Activated CD8-positive, alpha-beta T cell treated with anti-CD3 and anti-CD28 coated beads, Interleukin-2, amount 10 ng/mL, durations not matched to agents 7 days and 5 days (primary cell): ENCODE measurements at places on chromosomes 5 and 9. TPM values are rescaled to one million over a fixed set of nuclear protein-coding genes. Genes with fewer than 3 reads are reported as not detected.

Gene GFPT2
- not detected for total RNA-seq

GRCh38 chr5:77636641-77637169, 1.8 kb downstream of the OTP start:
- no peak for DNase-seq
- no peak overlapping the region for H3K27ac ChIP-seq
- peaks cover 19% of the 10 kb centered on the region for H3K36me3 ChIP-seq
- peaks cover 69% of the 10 kb centered on the region for H3K27me3 ChIP-seq
- no peak overlapping the region for H3K4me3 ChIP-seq

DNA sequence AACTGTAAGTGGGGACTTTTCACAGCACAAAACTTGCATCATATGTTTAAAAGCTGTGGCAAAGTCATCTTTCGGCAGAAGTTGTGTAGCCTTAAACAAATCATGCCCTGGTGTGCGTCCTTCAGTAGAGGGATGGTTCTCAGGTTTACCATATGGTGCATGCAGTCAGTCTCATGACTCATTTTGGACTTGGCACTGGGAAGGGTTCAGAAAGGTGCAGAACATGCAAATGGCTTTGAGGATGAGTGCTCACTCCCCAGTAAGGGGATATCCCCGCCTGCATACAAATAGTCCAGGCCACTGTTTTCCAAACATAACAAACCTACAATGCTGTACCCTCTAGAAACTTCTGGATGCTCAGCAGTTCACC, 260.3 kb downstream of the NDUFS4 start:
- DNase-seq = no peak
- no peaks in the 10 kb centered on the region for H3K4me1 ChIP-seq
- no peak overlapping the region for H3K27ac ChIP-seq
- H3K36me3 ChIP-seq = no peaks in the 10 kb centered on the region
- no peak overlapping the region for H3K4me3 ChIP-seq
- peaks cover 5% of the 10 kb centered on the region for H3K27me3 ChIP-seq

DNA sequence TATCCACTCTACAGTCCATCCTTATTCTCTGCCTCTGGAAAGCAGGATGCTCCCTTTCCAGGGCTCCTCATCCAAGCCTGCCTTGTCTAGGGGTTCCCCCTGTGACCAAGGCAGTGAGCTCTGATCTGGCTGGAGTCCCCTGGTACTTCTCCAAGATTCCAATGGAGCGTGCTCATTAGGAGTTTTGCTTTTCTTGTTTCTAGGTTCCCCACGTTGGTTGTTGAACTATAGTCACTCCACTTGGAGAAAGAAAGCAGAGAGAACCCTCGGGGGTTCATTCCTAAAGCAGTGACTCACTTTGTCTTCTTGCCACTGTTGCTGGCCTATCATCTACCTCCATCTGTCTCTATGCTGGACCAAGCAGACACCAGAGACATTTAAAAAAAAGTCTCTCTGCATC, 192.6 kb downstream of the TLE4 start:
- peaks cover 4% of the 10 kb centered on the region for H3K4me1 ChIP-seq
- H3K4me3 ChIP-seq = no peak overlapping the region
- no peak for DNase-seq
- no peaks in the 10 kb centered on the region for H3K27me3 ChIP-seq
- H3K27ac ChIP-seq = no peak overlapping the region

DNA sequence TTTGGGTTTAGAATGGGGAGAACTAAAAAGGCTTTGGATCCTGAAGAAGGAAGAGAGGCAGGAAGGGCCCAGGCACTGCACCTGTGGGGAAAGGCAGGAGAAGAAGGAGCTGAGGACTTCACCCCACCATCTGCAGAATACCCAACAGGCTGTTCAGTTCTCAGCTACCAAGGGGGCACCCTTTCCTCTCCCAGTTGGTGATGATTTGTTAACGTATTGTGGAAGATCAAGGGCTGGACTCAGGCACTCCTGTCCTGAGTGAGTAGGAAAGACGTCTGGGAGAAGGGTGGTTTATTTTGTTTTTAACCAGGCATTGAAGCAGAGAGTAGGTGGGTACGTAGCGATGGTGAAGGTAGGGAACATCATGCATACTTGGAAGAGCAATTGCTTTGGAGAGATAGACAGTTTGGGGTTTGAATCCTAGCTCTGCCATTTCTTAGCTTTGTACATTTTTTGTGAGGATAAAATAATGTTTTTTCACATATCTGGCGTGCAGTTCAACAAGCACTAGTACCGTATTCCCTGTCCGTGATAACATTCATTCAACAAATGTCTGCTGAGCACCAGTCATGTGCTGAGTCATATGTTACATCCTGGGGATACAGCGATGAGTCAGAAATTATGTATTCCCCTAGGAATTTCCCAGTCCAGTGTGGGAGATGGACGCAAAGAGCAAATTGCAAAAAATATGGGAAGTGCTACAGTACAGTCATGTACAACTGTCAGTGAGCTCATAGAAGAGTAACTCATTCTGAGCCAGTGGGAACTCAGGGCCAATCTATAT, 2.1 kb downstream of the MSANTD3 start:
- H3K36me3 ChIP-seq = peaks cover 7% of the 10 kb centered on the region
- no peak overlapping the region for H3K4me3 ChIP-seq
- peaks cover 10% of the 10 kb centered on the region for H3K27me3 ChIP-seq
- DNase-seq = no peak
- H3K27ac ChIP-seq = no peak overlapping the region

GRCh38 chr9:33623658-33624586, 99.9 kb downstream of the ANKRD18B start:
- H3K27ac ChIP-seq = no peak overlapping the region
- H3K36me3 ChIP-seq = no peaks in the 10 kb centered on the region
- DNase-seq = peak; percentile 79
- H3K4me3 ChIP-seq = no peak overlapping the region

DNA sequence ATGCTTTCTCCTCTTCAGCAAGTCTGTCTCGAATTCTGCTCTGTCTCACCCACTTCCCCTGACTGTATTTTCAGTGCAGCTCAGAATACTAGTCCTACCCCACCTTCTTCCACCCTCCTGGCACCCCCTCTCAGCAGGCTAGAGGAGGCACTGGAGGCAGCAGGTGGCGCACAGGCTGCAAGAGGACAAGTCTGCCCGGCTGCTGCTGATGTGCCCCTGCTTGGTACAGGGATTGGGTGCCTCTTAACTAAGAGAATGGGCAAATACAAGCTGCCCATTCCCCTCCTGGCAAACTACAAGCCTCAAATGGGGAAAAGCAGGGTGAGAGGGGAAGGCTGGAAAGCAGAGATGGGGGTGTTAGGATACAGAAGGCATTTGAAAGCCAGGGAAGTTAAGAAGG, 5.1 kb downstream of the TLN1 start:
- H3K4me1 ChIP-seq = peaks cover 4% of the 10 kb centered on the region
- no peak overlapping the region for H3K4me3 ChIP-seq
- DNase-seq = peak; percentile 69
- peaks cover 45% of the 10 kb centered on the region for H3K36me3 ChIP-seq
